ENCODE measurements at places on chromosomes 16 and 17.

DNA sequence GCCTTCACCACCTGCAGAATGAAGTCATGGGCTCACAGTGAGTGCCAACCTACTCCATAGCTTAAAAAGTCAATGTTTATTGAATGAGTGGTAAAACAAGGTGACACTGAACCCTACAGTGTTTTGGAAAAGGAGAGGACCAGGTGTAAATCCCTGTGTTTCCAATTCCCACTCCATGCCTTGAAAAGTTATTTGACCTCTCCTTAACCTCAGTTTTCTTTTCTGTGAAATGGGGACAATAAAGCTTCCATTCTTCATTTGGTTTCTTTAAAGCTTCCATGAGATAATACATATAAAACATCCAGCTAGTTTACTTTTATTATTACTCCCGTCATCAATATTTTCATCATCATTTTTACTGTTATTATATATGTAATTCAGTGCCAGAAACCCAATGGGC is 48.0 kb upstream of the ACSM2B start:
- DNase-seq = no peak

DNA sequence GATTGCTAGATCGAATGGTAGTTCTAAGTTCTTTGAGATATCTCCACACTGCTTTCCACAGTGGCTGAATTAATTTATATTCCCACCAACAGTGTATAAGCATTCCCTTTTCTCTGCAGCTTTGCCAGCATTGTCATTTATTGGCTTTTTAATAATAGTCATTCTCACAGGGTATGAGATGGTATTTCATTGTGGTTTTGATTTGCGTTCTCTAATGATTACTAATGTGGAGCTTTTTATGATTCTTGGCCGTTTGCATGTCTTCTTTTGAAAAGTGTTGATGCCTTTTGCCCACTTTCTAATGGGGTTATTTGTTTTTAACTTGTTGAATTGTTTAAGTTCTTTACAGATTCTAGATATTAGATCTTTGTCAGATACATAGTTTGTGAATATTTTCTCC is 36.5 kb upstream of the BCAS3 start:
- no peak for DNase-seq

DNA sequence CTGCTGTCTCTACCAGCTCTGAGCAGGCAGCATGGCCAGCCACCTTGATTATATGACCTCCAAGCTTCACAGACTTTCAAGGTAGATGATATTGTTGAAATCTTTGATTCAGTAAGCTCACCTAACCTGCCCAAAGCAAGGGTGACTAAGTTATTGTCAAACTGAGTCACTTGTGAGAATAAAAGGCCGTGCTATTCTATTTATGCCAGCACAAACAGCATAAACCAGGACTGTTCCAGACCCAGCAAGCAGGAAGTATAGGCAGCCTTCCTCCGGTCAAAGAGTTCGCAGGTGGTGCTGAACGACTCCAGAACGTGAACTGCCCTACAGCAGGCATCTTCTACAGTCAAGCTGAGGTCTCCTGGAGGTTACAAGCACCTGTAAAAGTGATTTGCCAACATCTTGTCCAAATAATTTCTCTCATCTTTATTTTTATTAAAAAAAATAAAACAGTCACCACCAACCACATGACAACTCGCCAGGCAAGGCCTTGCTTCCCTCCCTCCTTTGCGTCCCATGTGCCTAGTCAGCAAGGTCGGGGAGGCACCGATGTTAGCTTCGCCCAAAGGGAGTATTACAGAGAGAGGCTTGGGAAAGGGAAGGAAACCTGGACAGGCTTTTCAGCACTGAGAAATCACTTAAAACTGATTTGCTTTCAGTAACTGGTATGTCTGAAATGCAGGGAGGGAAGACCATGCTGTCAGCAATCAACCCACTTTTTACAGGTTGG is 10.8 kb downstream of the ARL2BP start:
- no peak for DNase-seq

DNA sequence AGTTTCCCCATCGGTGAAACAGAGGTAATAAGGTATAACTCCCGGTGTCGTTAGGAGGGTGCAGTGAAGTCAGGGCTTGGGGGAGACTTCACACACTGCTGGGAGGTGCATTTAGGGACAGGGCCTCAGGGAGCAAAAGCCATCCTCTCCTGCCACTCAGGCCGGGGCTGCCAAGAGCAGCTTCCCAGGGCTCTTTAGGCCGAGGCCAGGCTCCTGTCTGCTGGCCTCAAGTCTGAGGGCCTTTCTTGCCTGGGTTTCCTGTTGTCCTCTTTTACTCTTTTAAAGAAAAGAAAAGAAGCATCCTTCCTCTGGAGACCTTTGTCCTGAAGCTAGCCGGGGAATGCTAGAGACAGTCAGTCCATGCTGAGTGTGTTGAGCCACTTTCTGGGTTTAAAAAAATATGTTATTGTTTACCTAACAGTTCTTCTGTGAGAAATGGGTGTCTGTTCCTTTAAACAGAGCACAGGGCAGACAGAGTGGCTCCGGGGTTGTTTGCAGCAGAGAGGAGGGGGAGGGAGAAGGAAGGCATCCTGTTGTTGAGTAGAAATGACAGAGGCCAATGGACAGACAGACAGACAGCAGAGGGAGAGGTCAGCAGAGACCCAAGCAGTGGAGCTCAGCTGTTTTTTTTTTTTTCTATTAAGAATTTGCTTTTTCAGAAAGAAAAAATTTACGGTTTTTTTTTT is 79.1 kb downstream of the C17orf67 start:
- no peak for DNase-seq

DNA sequence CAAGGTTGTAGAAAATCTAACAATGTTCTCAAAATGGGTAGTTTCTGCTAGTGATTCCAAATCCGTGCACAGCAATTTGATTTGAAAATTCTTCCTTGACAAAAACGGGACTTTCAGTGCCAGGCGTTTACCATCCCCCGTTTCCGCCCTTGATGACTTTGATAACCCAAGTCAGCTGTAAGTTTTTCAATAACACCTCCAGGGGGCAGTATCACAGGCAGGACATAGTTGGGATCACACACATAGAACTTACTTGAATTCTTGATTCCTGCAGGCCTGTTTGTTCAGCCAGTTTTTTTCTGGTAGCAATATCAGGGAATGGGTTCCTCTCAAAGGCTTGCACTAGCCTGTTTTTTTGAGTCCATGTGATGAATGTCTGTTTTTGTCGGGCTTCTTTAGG is 5.6 kb downstream of the DUXB start:
- DNase-seq = no peak

DNA sequence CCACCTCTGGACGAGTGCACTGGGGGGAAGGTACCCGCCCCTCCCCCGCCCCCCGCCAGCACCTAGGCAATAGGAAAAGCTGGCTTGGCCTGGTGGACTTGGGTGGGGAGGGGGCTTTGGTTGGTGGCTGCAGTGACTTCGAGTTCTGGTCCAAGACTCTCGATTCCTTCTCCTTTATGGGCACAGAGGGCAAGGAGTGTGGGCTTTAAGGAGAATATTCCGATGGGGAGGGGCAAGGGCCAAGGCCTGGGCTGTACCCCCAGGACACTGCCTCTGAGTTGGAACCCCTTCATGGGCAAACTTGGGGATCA is 409 bp downstream of the ACSF2 start:
- DNase-seq = no peak

DNA sequence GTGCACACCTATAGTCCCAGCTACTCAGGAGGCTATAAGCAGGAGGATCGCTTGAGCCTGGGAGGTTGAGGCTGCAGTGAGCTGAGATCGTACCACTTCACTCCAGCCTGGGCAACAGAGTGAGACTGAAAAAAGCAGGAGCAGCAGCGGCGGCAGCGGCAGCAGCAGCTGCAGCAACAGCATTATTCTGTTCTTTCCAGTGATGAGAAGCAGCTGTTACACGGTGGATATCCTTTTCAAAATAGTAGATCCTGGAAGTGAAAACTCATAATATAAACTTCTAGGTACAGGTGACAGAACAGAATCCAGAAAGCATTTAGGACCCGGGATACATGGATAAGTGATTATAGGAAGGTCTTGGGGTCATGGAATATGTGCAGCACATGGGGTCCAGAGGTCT is 17.8 kb upstream of the HNF1B start:
- DNase-seq = no peak

DNA sequence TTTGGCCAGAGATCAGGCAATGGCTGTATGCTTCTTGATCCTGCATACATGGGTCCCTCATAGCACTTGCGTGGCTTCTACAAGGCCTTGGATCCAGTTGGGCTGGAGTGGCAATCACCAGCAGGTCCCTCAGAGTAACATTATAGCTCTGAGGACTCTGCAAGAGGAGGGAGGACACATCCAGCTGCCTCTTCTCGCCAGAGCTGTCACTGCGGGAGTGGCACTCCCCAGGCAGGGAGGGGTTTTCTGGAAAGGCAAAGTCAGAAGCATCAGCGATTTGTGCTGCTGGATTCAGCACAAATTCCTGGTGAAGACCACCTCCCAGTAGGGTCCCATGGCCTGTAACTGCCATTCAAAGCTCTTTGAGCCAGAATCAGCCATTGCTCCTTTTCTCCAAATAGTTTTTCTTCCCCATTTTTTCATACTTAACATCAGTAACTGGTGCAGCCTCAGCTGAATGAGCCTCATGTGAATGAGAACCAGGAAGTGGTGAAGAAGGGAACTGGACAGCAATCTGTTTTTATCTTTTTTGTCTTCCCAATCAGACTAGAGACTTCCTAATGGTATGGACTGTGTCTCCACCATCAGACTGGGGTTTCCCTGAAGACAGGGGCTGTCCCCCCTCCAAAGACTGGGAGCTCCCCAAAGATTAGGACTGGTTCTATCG is 40.6 kb upstream of the HOXB13 start:
- DNase-seq = no peak

GRCh38 chr16:68776821-68777485 is 39.9 kb downstream of the CDH1 start:
- DNase-seq = no peak

DNA sequence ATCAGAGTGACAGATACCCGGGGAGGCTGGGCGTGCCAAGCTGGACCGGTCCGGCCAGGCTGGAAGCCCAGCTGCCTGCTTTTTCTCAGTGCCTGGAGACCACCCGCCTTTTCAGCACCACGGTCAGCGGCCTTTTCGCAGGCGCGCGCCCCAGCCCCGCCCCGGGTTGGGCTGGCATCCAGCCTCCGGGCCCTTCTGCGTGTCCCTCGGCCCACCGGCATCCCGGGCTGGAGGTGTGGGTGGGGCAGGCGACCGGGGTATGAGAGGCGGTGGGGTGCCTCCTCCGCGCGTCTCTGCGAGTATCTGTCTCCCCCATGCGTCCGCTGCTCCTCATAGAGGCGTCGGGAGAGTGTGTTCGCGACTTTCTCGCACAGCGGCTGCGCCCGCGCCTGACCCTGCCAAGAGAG is 102.5 kb downstream of the MRM1 start:
- DNase-seq = no peak

GRCh38 chr17:31272803-31273202 is 24.2 kb downstream of the OMG start:
- DNase-seq = no peak

- DNase-seq = no peak
Measured at GRCh38 chr17:83086907-83087787, 7.7 kb downstream of the METRNL start.

Measured in stimulated activated CD4-positive, alpha-beta T cell treated with anti-CD3 and anti-CD28 coated beads, Interleukin-2, amount 100 ng/mL, for 4 hours (primary cell).